Peyer's patch (tissue), 4 donors: ENCODE measurements at places on chromosomes 12 and 14.

DNA sequence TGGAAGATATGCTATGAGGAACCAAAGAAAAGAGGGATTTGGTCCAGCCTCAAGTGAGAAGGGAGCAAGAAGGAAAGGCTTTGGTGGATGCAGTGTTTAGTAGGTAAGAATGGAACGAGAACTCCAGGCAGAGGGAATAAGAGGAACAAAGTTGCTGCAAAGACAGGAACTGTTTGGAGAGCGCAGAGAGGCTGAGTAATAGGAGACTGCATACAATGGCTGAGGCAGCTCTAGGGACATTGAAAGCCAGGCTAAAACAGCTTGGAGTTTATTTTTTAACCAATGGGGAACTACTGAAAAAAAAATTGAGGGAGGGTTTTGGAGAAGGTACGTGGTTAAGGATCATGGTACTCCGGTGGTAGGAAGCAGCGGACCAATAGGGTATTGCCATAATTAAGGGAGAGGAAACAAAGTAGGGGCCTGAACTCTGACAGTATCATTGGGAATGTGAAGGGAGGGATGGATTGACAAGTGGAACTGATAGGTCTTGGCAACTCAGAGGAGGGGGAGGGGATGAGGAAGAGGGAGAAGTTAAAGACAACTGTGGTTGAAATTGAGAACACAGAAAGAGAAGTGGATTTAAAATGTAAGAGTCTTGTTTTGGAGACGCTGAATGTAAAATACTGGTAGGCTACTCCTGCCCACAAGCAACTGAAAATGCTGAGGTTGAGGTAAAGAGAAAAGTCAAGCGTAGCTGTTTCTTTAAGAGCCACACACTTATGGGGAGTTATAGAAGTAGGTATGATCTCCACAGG lies 4.8 kb downstream of the ASCL4 start:
- DNase-seq: no peak

DNA sequence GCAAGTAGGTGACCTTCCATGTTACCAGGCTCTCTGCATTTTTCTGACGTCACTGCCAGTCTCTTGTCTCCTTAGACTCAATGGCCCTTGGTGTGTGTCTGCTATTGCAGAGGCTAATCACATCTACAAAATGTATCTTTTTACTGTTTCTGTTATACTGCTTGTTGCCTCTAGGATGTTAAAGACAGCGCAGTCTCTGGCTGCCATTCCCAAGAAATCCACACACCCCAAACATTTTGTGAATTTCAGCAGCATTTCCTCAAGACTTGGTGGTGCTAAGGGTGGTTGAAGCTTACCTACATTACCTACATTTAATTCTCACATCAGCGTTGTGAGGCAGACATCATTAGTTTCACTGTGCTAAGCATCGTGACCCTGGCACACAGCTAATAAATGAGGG lies 87.2 kb downstream of the C12orf75 start:
- no peak for DNase-seq

DNA sequence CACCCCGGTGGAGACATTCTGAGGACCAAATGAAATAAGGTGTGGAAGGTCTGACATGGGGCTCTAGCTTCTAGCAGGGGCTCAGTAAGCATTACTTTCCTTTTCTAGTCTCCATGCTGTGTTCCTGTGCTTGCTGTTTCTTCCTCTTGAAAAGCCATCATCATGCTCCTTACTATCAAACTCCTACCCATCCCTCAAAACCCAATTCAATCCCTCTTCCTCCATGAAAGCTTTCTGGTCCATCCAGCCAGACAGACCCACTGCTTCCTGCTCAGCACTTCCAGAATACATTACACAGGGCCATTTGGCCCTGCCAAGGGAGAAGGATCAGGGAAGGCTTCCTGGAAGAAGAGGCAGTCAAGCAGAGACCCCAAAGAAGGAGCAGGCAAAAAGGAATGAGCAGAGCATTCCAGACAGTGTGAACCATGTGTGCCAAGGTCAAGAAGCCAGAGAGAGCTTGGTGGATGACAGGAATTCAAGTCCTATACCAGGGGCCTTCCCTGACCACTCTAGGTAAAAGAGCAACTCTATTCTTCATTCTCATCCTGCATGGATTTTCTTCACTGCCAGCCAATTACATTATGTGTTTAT lies 59.5 kb downstream of the NUAK1 start:
- DNase-seq: no peak

DNA sequence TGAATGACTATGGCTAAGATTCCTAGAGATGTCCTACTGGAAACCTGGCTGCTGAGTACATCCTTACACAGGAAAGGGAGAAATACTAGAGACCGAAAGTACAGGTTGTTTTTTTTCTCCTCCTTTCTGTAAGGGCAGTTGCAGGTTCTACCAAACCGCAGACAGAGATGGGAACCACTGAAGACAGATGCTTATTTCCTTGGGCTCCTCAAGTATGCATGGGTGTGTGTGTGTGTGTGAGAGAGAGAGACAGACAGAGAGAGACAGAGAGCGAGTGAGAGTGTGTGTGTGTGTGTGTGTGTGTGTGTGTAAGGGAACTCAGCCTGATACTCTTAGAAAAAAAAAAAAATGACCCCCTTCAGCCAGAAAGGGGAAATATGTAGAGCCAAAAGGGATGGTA lies 42.5 kb downstream of the MAP4K5 start:
- DNase-seq: no peak

GRCh38 chr12:88579161-88579517 lies 1.1 kb downstream of the KITLG start:
- DNase-seq: no peak

DNA sequence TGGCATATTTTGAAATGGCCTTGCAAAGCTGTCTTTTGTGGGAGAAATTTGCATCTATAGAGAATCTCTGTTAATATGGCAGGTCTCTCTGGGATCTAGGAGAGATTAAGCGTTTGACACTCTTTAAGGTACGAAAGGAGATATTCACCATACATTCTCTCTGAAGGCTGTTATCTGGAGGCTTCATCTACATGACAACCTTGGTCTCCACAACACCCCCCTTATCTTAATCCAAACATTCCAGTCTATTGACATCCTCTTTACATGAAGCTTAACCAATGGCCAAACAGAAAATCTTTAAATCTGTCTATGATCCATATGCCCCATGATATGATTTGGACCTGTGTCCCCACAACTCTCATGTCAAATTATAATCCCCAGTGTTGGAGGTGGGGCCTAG lies 137.4 kb downstream of the DERA start:
- DNase-seq: no peak

GRCh38 chr12:50016501-50017475 lies 8.5 kb downstream of the RACGAP1 start:
- DNase-seq: no peak

GRCh38 chr12:5806371-5807089 lies 138.5 kb downstream of the ANO2 start:
- DNase-seq: no peak

GRCh38 chr12:5586201-5586600 lies 154.3 kb downstream of the NTF3 start:
- DNase-seq: no peak

- no peak for DNase-seq
Measured at GRCh38 chr12:130335517-130336392, 1.9 kb upstream of the PIWIL1 start.

DNA sequence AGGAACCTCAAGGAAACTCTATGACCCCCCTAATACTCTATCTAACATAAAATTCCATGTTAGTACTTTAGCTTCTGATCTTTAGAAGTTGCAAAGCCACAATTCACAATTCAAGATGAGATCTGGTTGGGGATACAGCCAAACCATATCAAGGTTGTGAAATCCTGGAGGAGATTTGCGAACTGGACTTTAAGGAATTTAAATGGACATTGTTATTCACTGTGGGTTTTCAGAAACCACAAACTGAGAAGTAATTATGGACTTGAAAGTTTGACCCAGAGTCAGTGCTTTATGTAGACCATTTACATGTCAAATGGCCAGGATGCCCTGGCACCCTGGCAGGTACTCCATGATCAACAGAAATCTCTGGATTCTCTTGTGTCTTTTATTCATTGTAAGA lies 14.2 kb upstream of the CDKL1 start:
- DNase-seq: no peak

DNA sequence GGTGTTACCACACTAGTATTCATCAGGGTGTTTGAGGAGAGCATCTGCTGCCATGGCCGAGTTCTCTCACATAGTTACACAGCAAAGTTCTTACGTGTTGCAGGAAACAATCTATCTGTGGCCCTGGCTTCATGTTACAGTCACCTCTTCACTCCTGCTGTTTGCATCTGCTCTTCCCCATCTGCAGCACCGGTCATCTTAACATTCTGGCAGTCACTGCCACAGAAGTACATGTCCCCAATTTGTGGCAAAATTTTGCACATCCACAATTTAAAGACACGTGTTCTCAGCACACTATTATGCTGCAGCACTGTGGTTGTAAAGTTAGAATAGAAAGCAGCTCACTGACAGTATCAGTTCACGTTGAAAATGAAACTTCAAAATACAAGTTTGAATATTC lies 23.2 kb downstream of the MAPK1IP1L start:
- DNase-seq: no peak

- DNase-seq: no peak
Measured at GRCh38 chr14:54148251-54148650, 191.6 kb upstream of the BMP4 start.
